ENCODE measurements at places on chromosomes 7 and 10. TPM values are rescaled to one million over a fixed set of nuclear protein-coding genes. Genes with fewer than 3 reads are reported as not detected.

The CPXM2 gene
- total RNA-seq, result 0.12 TPM

The LRRD1 gene
- total RNA-seq, result not detected

The PON1 gene
- total RNA-seq, result 0.20 TPM

The CALHM3 gene
- 0.49 TPM for total RNA-seq

The PROSER2 gene
- total RNA-seq, result 46.2 TPM

The NCF1 gene
- total RNA-seq, result 0.27 TPM

The GNAT3 gene
- total RNA-seq, result not detected

The HTR5A gene
- not detected for total RNA-seq

The TMEM196 gene
- total RNA-seq, result not detected

The CALML3 gene
- total RNA-seq, result not detected

The STAG3 gene
- total RNA-seq, result 1.2 TPM

The OR2A1 gene
- total RNA-seq, result not detected

The ATG9B gene
- 2.1 TPM for total RNA-seq

The SPDYE2B gene
- not detected for total RNA-seq

GRCh38 chr7:27532314-27532713 is 130.4 kb downstream of the HIBADH start:
- no peak for DNase-seq

GRCh38 chr7:104228442-104228841 is 20.6 kb upstream of the ORC5 start:
- no peak for DNase-seq

DNA sequence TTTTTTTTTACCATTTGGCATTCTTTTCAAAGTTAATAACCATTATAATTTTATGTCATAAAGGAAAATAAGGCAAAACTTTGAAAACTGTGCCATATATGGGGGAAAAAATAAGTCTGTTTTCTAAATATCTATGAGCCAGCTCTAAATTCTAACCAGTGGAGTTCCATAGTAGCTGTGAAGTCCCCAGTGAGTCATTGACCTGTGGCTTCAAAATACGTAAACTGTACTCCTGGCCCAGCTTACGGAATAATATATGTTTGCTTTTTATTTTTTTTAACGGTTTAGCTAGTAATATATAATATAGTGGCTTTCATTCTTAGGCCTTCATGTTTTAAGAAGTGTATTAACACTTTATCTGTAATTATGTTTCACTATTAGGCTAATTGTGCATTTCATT is 20.5 kb downstream of the ZRANB1 start:
- no peak for DNase-seq

GRCh38 chr7:143492799-143493739 is 15.4 kb downstream of the TAS2R41 start:
- no peak for DNase-seq

DNA sequence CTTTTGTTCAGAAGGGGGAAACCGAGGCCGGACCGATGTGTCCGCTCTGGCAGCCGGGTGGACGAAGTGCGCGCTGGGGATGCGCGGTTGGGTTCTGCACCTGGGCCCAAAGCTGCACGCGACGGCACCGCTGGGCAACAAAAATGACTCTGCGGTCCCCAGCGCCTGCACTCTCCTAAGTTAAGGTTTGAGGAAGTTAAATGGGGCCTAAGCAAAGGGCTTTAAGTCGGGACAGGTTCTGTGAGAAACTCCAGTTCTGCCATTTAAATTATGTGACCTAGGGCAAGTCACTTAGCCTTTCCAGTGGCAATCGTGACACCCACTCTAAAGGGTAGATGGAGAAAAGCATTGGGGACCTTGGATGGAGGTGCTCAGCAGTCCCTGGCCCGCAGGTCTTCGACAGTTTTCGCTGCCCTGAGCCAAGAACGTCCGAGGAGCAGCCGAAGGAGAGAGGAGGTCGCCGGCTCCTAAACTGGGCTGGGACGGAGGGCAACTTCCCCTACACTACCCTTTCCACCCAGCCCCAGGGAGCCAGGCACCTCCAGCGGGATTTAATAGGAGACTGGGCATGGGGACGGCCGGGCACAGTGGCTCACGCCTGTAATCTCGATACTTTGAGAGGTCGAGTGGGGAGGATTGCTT is 534 bp upstream of the ACBD5 start:
- no peak for DNase-seq

GRCh38 chr7:45180084-45180986 is 22.7 kb downstream of the RAMP3 start:
- DNase-seq, result no peak

- DNase-seq, result no peak
Measured at GRCh38 chr10:84587789-84588188, 259.4 kb downstream of the CCSER2 start.

DNA sequence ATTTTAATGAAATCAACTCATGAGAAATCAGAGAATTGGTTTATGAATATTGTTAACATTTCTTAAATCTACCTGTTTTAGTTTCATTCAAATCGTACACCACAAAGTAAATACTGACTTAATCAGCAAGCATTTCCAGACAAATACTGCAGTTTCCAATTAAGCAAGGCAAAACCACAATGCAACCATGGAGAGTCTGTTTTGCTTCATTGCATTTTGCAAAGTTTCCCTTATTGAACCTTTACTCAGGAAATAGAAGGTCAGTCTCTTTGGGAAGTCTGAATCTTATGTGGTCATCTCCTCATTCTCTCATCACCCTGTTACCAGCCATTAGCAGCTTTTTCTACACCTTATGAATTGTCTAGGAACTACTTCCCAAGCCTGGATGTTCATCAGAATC is 400.5 kb downstream of the IPMK start:
- no peak for DNase-seq

DNA sequence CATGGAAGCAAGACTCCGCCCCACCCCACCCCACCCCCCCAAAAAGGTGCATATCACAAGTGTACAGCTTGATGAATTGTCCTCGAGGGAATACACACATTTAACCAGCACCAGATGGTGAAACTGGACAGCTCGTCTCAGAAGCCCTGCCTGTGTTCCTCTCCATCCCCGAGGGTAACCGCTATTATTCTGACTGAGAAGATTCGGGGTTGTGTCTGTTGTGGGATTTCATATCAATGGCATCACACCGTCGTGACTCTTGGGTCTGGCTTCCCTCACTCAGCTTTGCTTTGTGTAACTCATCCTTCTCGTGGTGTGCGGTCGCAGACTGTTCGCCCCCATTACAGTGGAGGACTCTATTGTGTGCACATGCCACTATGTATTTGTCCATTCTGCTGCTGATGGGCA is 18.9 kb downstream of the PODXL start:
- no peak for DNase-seq

DNA sequence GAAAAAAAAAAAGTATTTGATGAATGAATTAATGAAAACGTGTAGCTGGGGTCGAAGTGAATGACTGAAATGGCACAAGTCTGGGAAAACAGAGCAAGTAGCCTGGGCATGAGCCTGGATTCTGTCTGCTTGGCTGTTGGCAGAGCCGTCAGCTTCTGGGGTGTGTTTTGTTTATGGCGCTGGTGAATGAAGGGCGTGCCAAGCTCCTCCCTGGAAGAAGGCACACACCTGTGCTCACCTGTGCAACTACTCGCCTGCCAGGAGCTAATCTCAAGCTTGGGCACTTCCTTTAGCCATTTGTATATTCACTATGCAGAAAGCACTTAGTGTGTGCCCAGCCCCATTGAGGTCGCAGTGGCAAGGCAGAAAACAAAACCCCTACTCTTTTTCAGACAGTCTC is 74.1 kb downstream of the GTF2IRD1 start:
- DNase-seq, result no peak

- no peak for DNase-seq
Measured at GRCh38 chr7:122337011-122337410, 32.5 kb upstream of the FEZF1 start.

DNA sequence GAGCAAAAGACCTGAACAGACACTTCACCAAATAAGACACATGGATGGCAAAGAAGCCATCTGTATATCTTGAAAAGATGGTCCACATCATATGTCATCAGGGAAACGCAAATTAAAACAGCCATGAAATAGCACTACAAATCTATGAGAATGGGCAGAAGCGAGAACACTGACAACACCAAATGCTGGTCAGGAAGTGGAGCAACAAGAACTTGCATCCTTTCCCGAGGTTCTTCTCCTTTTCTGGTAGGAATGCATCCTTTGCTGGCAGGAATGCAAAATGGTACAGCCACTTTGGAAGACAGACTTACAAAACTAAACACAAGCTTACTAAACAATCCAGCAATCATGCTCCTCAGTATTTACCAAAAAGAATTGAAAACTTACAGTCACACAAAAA is 60.0 kb downstream of the PIK3AP1 start:
- no peak for DNase-seq

GRCh38 chr7:129841465-129841864 is 111.3 kb downstream of the UBE2H start:
- DNase-seq, result no peak

GRCh38 chr10:48594371-48594770 is 10.5 kb downstream of the ARHGAP22 start:
- no peak for DNase-seq

- no peak for DNase-seq
Measured at GRCh38 chr10:110615057-110615747, 28.9 kb upstream of the RBM20 start.

DNA sequence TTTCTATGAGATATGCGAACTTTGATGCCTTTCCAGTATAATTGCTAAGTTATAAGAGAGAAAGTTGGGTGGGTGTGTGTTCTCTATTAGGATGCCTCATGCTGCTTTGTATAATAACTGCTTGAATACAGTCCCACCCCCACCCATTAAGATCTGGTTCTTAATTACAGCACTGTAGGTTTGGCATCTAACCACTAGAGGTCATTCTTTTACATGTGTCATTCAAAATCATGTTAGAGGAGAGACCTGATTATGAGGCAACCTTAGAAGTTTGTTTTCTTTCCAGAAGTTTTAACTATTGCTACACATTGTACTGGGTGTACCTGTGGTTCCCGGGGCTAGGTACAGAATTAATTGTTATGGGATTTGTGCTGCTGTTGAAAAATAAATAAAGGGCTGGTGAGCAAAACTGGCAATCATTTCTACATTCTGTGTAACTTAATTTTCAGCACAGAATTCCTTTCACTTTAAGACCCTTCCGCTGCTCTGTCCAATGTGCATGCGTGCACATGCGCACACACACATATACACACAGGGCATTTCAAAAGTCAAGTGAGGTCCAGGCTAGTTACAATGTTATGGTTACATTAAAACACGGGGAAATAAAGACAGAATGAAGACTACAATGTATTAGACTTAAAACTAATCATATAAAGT is 1156.3 kb downstream of the SORCS3 start:
- DNase-seq, result peak; percentile 10

DNA sequence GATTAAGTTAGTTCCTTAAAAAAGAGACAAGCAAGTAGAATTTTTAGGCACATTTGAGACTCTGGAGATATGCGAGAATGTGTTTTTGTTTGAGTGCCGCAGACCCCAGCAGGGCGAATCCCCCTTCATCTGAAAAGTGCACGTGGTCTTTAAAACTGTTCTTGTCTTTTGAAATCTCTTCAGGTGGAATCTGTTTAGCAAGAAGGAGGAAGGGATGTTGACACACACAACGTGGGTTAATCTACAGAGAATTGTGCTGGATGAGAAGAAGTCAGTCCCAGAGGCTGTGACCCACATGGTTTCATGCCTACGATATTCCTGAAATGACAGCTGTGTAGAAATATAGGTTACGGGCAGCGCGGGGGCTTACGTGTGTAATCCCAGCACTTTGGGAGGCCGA is 27.1 kb upstream of the ZFAND2A start:
- DNase-seq, result no peak

DNA sequence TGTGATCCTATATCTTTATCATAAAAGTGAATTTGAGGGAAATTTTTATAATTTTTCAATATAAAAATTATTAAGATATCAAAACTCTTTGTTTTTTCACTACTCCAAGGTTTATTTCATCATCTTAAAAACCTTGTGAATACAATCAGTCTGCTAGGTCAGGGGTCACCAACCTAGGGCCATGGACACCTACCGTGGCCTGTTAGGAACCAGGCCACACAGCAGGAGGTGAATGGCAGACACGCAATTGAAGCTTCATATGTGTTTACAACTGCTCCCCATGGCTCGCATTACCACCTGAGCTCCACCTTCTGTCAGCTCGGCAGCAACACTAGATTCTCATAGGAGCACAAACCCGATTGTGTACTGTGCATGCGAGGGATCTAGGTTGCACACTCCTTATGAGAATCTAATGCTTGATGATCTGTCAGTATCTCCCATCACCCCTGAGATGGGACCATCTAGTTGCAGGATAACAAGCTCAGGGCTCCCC is 271.2 kb upstream of the C7orf33 start:
- no peak for DNase-seq

DNA sequence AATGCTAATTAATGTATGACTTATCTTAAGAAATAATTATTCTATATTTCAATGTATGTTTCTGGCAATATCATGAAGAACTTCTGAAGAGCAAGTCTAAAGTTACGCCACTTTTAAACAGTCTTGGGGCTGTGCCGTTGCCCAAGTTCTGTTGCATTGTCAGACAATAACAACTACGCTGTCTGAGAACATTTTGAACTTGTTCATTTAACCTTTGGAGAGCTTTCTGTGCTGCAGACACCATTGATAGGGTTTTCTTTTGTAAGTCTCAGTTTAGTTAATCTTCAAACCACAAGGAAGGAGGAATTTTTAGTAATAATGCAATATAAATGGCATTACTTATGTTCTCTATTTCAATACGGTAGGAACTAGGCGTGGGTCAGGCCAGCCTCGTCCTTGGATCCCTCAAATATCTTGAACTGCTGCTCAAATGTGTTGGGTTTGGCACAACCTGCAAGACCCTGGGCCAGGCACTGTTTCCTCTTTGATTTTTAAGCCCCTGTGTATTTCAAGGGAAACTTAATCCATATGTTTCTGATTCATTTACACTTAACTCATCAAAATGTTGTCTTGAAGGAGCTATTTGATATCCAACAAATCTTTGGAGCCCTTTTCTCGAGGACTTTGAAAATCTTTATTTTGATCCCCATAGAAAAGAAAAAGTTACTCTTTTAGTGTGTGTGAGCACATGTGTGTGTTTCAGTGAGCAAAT is 215.5 kb downstream of the INHBA start:
- DNase-seq, result no peak

GRCh38 chr7:712381-713138 is 13.9 kb upstream of the DNAAF5 start:
- DNase-seq, result no peak

DNA sequence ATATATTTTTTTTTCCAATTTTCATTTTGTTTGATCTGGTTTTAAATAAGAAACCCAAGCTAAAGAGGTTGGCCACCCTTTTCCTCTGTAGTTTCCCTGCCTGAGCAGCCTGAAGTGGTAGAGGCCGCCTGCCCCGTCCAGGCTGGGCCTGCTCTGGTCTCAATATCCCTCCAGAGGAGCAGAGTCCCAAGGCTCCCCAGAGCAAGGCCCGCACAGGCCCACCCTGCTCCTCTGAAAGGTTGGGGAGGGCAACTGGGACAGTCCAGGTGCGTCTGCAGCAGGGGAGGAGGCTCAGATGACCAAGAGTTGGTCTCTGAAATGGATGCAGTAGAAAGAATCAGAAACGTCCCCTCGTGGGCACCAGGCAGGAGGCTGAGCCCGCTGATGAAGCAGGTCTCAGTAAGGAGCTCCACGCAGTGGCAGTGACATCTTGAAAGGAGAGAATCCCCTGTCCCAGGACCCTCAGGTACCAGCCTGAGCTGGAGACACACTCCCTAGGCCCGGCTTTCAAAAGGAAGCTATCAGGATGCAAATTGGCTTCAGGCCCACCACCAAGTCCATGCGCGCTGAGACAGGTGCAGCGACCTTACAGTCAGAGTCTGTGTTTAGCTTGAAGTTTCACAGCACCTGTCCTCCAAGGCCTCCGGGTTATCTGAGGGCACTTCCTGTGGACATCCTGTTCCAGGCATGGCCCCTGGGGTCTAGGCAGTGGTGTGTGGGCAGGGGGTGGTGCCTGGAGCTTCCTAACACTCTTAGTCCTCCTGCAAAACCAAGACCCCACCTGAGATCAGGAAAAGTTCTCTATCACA is 37.7 kb downstream of the EN2 start:
- DNase-seq, result no peak
